ENCODE measurements at places on chromosomes 16 and 17.

DNA sequence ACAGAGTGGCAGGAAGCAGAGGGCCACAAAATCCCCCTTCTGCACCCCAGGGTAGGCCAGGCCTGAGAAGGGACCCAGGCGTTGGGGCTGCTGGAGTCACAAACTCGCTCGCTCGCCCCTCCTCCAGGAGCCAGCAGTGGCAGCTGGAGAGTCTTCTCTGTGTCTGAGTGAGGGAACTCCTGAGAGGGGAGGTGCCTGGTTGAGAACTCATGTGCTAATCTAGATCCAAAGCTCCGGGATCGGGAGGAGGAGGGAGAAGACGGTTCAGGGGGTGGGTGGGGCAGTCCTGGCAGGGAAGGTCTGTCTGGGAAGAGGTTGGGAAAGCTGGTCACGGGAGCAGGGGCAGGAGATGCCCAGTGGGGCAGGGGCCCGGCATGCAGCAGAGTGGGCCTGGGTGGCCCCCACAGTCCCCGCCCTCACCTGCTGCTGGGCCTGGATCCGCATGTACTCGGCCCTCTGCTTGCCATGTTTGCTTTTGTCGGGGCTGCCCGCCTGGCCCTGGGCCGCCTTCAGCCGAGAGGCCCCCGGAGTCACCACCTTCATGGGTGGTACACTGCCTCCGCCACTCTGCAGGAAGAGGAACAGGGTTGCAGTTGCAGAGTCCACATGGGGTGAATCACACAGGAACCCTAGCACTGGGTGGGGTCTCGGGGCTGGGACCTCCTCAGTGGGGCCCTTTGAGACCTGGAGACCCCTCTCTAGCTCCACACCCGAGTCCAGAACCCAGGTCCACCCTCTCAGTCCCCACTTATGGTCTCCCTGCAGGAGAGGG lies 62.2 kb downstream of the SRCIN1 start:
- DNase-seq: no peak

- DNase-seq: no peak
These were observed 4.1 kb downstream of the SLC9A5 start for GRCh38 chr16:67252609-67253497.

DNA sequence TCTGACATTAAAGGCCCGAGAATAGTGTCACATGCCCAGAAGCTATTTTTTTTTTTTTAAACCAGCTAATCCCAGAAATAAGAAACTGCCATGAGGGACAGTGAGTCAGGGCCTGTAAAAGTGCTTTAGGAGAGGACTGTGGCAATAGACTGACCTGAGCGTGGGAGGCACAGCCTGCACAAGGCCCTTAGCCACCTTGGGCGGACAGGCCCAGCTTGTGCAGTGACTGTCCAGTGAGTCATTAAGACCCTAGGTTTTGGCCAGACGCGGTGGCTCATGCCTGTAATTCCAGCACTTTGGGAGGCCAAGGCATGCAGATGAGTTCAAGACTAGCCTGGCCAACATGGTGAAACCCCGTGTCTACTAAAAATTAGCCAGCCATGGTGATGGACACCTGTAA lies 343.0 kb upstream of the ZFHX3 start:
- DNase-seq: no peak

DNA sequence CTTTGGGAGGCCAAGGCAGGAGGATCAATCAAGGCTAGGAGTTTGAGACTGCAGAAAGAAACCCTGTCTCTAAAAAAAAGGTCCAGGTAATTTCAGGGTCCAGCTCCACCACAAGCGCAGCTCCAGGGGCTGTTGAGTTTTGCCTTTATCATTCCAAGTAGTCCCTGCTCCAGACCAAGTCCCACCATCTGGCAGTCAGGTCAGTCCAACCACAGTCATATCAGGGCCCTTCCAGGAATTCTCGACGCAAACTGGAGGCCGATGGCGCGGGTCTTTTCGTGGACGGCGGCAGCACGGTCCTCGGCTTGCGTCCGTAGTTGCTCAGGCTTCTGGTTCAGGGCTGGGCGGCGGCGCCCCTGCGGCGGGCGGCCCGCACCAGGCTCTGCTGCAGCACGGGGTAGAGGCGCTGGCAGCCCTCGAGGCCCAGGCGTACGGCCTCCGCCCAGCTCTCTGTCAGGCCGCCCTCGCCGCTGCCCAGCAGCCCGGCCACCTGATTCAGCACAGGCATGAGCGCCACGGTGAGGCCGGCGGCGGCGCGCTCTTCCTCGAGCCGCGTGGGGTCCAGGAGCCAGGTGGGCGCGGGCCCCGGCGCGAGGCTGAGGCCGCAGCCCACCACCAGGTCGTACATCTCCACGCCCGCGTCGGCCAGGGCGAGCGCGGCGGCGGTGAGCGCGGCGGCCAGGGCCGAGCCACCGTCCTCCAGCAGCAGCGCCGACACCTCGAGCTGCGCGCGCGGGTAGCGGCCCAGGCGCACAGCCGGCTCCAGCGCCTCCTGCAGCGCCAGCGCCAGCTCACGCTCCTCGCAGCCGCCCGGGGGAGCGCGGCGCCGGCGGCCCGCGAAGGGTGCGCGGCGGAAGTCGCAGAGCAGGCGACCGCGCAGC lies 752 bp downstream of the EXOSC6 start:
- DNase-seq: peak; percentile 4

DNA sequence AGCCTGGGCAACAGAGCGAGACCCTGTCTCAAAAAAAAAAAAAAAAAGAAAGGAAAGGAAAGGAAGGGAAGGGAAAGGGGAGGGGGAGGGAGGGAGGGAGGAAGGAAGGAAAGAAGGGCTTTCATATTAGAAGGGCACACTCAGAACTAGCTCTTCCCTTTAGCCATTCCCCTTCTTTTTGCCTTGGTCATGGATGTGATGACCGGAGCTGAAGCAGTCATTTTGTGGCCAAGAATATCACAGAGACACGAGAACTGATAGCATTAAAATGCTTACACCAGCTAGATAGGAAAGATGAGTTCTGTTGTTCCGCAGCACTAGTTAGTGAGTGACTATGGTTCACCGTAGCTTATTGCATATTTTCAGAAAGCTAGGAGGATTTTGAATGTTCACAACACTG lies 32.8 kb upstream of the TNRC6A start:
- no peak for DNase-seq

- no peak for DNase-seq
These were observed 21.5 kb downstream of the GFOD2 start for GRCh38 chr16:67697422-67698185.

Data from muscle of back (tissue), 13 donors.